Kidney glomerular epithelial cell (primary cell): ENCODE measurements at places on chromosomes 1 and 21.

- DNase-seq, result no peak
Measured at GRCh38 chr1:150695561-150695960, 1.4 kb downstream of the GOLPH3L start.

- DNase-seq, result no peak
Measured at GRCh38 chr1:6427441-6428390, 3.1 kb downstream of the ESPN start.

DNA sequence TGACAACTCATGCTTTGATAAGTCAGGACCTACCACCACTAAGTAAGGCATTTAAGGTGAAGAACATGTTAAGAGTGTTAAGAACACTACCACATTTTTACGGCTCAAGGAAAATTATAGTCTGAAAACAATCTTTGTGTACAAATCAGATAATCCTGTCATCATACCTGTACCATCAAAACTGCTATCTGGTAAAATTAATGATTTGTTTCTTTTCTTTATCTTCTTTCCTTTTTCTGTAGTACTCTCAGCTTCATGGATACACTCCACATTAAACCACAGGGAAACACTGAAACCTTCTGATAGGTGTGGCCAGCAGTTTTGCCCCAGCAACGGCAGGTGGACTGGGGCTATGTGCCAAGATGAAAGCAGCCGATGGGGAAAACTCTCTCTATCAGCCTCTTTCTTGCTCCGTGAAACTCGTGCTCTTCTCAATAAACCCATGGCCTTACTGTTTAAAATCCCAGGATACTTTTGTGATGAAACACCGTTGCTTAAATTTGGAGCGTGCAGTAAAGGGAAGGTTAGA is 75.1 kb downstream of the LYST start:
- no peak for DNase-seq

DNA sequence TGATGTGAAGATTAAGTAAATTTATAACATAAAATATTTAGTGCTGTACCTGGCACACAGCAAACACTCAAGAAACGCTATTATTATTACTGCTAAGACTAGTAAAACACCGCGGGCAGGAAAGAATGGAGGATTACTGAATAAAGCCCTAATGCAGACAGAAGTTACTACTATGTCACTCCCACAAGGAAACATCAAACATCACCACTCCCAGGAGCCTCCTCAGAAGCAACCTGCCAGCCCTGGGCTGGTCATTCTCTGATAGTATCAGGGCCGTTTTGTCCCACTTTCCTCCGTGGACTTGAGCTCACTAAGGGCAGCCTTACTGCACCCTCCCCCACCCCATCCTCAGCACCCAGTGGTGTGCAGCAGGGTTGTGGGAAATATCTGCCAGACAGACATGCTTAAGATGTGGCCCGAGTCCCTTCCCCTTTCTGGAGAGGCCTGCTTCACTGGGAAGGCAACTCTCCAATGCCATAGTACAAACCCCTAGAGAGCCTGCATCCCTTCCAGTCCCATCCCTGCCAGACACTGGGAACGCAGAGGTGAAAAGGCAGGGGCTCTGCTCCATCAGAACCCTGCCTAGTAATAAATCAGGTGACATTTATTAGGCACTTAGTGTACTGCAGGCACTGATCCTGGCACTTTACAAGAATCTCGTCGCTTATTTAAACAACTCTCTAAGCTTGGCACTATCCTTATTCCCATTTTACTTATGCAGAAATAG is 41.7 kb upstream of the ECE1 start:
- DNase-seq, result no peak

GRCh38 chr21:33169359-33169758 is 60.4 kb upstream of the IFNAR2 start:
- no peak for DNase-seq

GRCh38 chr1:50704126-50704525 is 255.9 kb downstream of the FAF1 start:
- DNase-seq, result peak; percentile 19

GRCh38 chr1:229230140-229230892 is 40.6 kb upstream of the RAB4A start:
- peak; percentile 6 for DNase-seq

GRCh38 chr1:41650028-41650880 is 165.8 kb upstream of the EDN2 start:
- DNase-seq, result no peak

GRCh38 chr1:185480545-185480944 is 163.5 kb upstream of the IVNS1ABP start:
- no peak for DNase-seq

DNA sequence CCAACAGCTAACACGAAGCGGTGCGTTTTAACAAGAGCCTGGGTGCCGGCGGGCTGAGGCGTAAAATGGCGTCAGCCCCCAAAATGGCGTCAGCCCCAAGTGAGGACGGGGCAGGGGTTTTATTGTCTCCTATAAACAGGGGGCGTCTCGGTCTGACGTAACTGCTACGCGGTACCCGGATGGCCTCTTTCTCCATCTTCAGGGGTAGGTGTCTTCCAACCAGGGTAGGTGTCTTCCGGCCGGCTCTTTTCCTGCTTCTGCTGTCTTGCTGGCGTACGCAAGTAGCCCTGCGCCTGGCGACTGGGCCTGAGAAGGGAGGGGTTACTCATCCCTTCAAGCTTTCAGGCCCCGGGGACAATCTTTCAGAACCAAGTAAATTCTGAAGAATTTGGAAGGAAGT is 45.3 kb downstream of the LGR6 start:
- DNase-seq, result no peak

DNA sequence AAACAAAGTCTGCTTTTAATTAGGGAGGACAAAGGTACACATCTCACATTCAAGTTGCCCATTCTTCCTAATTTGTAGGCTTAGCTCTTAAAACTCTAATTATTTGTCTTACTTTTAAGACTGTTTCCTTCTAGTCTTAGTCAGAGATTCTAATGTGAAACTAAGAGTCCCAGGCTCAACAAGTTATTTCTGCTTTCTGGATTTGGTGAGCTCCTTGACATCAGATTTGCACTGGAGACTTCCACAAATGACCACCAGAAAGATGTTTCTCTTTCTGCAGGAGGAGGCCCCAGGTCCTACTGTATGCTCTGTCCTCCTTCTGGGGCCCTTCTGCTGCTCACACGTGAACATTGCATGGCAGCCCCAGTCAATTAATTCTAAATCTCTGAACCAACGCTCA is 194.2 kb upstream of the JUN start:
- no peak for DNase-seq

- peak; percentile 90 for DNase-seq
Measured at GRCh38 chr1:166184897-166185296, 18.1 kb upstream of the FAM78B start.

DNA sequence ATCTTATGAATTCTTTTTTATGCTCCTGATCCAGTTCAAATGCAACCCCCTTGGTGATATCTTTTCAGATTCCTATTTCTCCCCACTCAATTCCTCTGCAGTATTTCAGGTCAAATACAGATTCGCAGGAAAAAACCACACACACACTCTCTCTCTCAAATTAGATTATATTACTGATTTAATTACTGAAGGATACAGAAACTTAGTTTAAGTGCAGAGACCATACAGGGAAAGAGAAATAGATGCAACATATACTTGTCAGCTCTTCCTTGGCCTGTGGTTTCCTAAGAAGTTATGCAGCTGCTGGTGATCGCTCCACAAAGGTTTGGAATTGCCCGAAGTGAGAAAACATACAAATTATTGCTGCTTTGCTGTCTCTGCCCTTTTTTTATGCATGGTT is 400.9 kb downstream of the AGBL4 start:
- DNase-seq, result no peak

DNA sequence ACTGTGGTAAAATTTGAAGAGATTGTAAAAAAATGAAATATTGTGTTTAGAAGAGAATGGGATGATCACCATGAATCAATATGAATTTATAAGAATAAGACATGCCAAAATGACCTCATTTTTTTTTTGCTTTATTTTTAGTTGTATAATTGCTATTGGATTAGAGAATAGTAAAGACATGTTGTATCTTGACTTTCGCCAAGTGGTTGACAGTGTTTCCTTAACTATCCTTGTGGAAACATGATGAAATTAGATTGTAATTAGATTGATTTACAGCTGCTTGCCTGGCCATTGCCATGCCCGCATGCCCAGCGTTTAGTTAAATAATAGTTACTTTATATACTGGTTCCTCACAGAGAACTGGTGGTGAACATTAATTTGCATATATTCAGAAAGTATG is 154.9 kb downstream of the MAGI3 start:
- no peak for DNase-seq

- no peak for DNase-seq
Measured at GRCh38 chr1:201653233-201653632, 114.3 kb downstream of the NAV1 start.

DNA sequence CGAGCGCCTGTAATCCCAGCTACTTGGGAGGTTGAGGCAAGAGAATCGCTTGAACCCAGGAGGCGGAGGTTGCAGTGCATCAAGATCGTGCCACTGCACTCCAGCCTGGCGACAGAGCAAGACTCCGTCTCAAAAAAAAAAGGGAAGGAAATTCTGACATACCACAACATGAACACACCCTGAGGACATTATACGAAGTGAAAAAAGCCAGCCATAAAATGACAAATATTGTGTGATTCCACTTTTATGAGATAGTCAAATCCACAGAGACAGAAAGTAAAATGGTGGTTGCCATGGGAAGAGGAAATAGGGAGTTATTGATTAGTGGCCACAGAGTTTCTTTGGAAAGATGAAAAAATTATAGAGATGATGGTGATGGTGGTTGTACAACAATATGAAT is 41.7 kb downstream of the EVI5 start:
- no peak for DNase-seq

DNA sequence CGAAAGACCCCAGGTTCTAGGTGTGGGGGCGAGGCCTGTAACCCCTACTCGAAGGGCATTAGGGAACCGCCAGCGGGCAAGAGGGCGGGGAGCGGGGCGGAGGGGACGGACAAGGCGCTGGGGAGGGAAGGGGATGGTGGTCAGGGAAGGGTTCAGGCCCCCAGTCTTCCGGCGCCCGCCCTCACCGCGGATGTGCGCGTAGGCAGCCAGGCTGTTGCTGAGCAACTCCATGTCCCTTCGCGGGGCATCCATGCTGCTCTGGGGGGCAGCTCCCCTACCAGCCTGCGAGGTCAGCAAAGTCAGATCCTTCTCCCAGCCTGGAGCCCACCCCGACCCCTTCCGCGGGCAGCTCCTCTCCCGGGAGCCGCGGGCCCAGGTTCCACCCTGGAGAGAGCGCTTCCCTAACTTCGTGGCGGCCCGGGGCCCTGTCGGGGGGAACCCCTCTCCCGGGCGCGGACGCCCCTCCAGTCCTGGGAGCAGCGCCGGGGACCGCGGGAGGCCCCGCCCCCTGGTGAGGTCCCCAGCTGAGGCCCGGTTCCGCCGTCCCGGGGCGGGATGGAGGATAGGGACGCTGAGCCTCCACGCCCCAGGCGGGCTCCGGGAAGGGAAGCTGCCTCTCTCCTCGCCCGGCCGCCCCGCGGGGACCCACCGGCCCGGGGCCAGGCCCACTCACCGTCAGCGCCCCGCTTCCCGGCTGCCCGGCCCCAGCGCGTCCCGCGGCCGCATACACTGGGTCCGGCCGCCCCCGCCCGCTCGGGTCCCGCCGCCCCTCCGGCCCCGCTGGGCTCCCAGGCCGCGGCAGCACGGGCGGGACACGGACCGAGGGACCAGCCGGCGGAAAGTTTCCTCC is 434 bp downstream of the EVA1B start:
- no peak for DNase-seq

DNA sequence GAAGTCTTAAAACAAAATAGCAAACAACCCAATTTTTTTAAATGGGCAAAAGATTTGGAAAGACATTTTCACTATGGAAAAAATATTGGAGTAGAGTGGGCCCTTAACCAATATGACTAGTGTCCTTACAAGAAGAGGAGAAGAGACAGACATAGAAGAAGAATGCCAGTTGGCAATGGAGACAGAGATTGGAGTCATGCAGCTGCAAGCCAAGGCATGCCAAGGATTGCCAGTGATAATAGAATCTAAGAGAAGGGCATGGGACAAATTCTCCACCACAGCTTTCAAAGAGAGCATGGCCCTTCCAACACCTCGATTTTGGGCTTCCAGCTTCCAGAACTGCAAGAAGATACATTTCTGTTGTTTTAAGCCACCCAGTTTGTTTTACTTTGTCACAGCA is 92.7 kb downstream of the RGS2 start:
- no peak for DNase-seq

- peak; percentile 25 for DNase-seq
Measured at GRCh38 chr1:220873868-220874655, 5.2 kb upstream of the HLX start.

GRCh38 chr1:245337829-245338484 is 183.2 kb downstream of the KIF26B start:
- DNase-seq, result no peak

DNA sequence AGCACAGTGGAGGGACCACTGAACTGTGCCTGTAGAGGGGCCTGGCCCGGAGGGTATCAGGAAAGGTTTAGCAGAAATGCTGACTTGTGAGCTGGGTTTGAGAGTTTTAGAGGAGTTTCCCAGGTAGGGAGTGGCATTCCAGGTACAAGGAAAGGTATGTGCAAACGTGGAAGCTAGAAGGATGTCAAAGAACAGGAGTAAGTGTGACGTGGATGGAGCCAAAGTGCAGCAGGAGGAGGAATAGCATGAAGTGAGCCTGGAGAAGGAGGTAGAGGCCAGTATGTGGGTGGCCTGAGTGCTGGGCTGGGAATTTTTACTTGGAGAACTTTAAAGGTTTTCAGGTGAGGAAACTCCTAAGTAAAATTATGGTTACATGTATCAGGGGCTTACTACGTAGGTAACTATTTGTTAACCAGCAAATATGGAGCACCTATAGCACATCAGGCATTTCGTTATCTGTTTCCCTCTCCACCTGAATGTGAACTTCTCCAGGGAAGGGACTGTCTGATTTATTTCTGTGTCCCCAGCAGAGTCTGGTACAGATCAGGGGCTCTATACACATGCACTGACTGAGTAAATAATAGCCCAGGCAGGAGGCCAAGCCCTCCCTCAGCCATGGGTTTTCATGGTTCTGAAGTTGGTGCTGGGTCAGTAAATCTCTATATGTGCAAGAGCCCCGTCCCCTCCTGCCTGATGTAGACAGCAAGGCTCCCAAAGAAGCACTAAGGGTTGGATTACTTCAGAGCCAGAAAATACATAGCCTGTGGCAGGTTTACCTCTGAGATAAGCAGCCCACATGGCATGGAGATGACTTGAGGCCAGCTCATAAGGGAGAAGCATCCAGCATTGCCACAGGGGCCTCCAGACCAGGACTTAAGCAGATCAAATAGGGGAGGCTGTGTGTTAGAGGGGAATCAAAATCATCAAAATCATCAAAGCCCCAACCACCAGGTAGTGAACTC is 43.4 kb downstream of the CDCP2 start:
- no peak for DNase-seq

GRCh38 chr1:81950591-81951244 is 150.0 kb downstream of the ADGRL2 start:
- no peak for DNase-seq

GRCh38 chr1:20099533-20099932 is 19.8 kb downstream of the PLA2G2D start:
- no peak for DNase-seq

- no peak for DNase-seq
Measured at GRCh38 chr1:236844499-236845271, 49.6 kb downstream of the MTR start.

- DNase-seq, result no peak
Measured at GRCh38 chr1:17846341-17846740, 91.2 kb downstream of the ACTL8 start.
